ENCODE measurements at places on chromosomes 5 and 9.

- no peak for DNase-seq
These were observed 174.9 kb upstream of the HMHB1 start for GRCh38 chr5:143636931-143637528.

- no peak for DNase-seq
These were observed 12.1 kb downstream of the MELK start for GRCh38 chr9:36584620-36585460.

GRCh38 chr5:34624691-34625090 is 31.4 kb upstream of the RAI14 start:
- DNase-seq = no peak

DNA sequence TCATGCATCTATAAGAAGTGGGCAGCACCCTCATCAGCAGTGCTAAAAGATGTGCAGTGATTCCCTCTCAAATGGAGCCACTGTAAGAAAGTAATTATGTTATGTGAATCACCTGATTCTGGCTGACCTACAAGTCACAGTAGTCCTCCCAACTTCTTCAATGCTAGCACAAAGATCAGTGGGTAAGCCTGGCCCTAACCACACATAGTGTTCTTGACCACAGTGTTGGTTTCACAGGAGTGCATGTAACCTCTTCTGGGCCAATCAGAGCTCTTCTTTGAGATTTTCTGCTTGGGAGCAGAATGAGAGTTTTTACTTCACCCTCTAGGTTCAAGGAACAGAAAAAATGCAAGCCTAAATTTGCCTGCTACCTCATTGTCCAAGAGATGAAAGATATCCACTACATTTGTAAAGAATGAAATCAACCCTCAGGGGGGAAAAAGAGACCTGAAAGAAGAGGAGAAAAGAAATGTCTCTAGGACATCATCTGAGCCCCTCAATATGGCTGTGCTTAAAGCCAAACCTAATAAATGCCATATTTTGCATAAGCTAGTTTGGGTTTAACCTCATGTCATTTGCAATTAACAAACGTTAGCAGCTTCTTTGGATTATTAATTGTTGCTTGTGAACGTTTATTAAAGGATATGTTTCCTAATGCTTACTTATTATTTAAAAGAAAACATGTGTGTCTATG is 65.3 kb upstream of the ADRB2 start:
- DNase-seq = no peak

GRCh38 chr5:122759241-122760070 is 15.4 kb upstream of the SNX2 start:
- DNase-seq = no peak
